Fibroblast of skin of left quadriceps (primary cell): ENCODE measurements at places on chromosomes 7 and 10.

- DNase-seq = no peak
Measured at GRCh38 chr7:99525713-99526440, 21.4 kb downstream of the ZKSCAN5 start.

DNA sequence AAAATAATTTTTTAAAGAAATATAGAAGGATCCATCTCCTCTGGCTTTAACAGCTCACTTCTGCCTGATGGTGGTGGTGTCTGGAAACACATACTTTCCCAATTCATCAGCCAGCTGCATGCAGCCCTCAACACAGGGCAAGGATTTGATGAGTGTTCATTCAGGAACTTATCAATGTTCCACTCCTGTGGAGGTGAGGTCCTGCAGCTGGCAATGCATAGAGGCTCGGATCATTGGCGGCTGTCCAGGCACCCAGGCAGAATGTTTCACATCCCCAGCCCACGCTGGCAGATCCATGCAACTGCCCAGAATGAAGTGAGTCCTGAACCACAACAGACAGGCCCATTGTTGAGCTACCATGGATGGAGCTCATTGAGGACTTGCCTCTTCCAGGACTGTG is 55.2 kb upstream of the KCNMA1 start:
- no peak for DNase-seq

GRCh38 chr10:61994405-61995219 is 93.1 kb downstream of the ARID5B start:
- no peak for DNase-seq

DNA sequence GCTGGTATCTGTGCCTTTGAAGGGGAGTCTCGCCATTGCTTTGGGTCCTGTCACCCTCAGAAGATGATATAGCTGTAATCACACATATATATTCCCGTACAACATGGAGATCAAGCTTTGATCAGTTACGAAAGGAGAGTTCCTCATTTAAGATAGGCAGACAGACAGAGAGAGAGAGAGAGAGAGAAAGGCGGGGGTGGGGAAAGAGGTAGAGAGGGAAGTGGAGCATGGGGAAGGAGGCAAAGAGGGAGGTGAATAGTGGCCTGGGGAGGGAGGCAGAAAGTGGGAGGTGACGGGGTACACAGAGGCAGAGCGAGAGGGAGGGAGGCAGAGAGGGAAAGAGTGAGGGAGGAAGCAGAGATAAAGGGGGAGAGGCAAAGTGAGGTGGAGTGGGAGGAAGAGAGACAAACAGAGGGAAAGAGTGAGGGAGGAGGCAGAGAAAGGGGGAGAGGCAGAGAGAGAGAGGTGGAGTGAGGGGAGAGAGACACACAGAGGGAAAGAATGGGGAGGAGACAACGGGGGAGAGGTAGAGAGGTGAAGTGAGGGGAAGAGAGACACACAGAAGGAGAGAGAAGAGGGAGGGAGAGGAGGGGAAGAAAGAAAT is 44.6 kb upstream of the C1QL3 start:
- no peak for DNase-seq

DNA sequence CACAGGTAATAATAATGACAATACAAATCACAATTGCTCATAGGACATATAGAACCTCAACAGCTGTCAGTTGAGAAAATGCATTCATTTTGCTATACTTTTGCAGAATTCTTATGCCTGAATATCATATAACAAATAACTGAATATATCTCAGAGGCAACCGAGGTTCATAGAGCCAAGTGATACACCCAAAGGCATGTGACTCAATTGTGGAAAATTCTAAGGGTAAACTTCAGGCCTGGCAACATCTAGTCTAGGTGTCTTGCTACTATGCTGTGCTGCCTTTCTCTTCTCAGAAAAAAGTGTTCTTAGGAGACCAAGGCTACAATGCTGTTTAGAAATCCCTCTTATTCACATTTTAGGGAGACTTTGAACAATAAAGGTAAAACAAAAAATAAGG is 270.7 kb downstream of the BAMBI start:
- DNase-seq = no peak

DNA sequence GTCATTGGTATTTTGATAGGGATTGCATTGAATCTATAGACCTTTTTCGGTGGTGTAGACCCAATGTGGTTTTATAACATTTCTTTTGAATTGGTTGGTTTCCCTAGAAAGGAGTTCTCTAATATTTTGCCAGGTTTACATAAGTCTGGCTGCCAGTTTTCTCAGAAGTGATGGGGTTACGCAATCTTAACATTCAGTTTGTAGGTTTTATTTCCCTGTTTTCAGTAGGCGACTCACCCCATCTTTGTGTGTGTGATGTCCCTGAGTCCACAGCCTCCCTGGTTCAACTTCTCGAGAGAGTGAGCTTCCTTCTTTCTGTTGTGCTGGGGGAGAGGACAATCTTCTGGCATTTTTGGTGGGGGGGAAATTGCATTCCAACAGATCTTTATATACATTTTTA is 9.6 kb upstream of the KIF5B start:
- DNase-seq = peak; percentile 61

DNA sequence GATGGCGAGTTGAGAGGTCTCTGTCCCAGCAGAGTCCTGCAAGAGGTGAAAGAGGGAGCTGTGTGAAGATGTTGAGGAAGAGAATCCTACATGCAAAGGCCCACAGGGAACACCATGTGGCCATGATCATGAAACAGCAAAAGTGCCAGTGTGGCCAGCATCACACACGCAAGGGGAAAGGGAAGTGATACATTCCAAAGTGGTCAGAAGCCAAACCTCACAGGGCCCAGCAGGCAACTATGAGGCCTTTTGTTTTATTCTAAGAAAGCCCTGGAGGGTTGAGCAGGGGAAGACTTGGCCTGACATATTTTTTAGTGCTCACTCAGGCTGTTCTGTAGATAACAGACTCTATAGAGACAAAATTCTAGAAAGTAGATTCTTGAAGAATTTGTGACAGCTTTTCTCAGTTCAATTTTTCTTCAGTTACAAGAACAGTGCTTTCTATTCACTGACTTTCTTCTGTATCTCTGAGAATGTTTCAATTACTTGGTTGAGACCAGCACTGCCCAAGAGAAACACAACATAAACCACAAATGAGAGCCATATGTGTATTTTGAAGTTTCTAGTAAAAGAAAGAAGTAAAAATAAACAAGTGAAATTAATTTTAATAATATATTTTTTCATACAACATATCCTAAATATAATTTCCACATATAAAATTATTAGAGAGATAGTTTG is 82.3 kb downstream of the HTR7 start:
- DNase-seq = no peak

DNA sequence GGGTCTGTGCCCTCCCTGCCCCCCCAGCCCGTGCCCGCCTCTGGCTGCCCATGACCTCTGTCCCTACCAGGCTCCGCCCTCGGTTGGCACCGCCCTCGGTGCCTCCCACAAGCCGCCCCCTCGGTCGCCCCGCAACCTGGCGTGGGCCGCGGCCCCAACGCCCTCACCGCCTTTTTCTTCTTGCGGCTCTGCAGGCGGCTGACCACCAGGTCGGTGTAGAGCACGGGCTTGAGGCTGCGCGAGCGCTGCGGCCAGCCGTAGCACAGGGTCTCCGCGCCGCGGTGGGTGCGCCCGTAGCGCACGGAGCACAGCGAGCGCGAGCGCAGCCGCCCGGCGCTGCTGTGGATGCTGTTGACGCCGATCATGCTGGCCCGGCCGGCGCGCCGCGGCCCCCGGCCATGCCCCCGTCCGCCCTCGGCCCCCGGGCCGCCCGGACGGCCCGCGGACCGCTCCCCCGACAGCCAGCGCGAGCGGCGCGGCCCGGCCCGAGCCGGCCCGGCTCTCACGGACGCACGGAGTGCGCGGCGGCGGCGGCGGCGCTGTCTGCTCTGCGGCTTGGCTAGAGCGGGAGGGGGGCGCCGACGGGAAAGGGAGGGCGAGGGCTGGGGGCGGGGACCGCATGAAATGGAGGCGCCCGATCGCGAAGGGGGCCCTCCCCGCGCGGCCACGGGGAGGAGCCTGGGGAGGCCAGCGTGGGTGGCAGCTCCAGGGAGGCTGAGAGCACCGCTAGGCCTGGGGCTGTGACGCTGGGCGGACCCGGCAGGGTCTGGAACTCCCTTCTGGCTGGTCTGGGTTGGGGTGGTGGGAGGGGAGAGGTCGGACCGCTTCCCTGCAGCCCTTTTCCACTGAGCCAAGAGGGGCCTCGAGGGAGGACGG is 9.6 kb downstream of the PSD start:
- DNase-seq = no peak
